ENCODE measurements at places on chromosomes 7 and 10.
A peak's percentile ranks its signal among the peaks of the same experiment; 100 is the strongest.

DNA sequence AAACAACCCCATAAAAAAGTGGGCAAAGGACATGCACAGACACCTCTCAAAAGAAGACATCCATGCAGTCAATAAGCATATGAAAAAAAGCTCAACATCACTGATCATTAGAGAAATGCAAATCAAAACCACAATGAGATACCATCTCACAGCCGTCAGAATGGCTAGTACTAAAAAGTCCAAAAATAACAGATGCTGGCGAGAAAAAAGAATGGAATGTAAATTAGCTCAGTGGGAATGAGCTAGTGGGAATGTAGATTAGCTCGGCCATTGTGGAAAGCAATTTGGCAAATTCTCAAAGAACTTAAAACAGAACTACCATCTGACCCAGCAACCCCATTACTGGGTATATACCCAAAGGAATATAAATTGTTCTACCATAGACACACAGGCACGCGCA, 287.0 kb downstream of the WDR37 start:
- DNase-seq, result no peak

DNA sequence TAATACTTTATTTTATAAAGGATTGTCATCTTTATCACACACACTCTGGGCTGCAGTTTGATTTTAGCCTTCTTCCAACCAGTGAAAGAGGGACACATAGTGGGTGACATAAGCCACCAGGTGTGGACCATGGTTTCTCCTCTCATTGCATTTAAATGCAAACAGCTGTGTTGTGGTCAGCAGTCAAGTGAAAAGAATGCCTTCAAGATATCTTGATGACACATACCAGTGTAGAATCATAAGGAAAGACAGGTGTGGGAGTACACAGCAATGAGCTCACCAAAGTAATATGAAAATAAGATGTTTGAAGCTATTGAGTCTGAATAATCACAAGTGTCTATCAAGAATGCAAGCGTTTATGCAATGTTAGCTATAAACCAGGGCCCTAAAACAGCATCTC, 580.0 kb downstream of the XPNPEP1 start:
- DNase-seq, result no peak

DNA sequence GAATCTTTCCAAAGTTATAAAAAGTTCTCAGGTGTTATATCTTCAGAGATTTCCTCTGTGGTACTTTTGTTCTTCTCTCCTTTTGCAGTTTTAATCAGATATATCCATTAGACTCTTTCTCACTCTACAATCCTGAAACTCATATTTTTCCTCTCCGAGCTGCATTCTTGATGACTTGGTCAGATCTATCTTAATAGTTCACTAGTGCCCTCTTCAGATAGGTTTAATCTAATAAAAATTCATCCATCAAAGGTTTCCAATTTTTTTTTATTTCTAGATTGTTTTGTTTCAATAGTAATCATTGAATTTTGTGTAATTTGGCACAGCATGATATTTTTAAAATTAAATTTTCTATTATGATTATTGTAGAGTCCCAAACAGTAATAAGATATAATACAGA, 21.8 kb upstream of the DGKB start:
- DNase-seq, result no peak

GRCh38 chr10:124640538-124641231, 103.5 kb downstream of the FAM53B start:
- DNase-seq, result peak; percentile 28

- DNase-seq, result peak; percentile 51
These were observed 744 bp downstream of the PPRC1 start for GRCh38 chr10:102133373-102134195.
